ENCODE measurements at places on chromosomes 2 and 18. TPM values are rescaled to one million over a fixed set of nuclear protein-coding genes. Genes with fewer than 3 reads are reported as not detected.
A peak's percentile ranks its signal among the peaks of the same experiment; 100 is the strongest.

Gene IHH
- total RNA-seq, result not detected

Gene CRYBA2
- total RNA-seq, result not detected

GRCh38 chr2:230011617-230012016 lies 57.1 kb downstream of the SLC16A14 start:
- no peaks in the 10 kb centered on the region for H3K36me3 ChIP-seq
- H3K27me3 ChIP-seq, result peaks cover 9% of the 10 kb centered on the region

DNA sequence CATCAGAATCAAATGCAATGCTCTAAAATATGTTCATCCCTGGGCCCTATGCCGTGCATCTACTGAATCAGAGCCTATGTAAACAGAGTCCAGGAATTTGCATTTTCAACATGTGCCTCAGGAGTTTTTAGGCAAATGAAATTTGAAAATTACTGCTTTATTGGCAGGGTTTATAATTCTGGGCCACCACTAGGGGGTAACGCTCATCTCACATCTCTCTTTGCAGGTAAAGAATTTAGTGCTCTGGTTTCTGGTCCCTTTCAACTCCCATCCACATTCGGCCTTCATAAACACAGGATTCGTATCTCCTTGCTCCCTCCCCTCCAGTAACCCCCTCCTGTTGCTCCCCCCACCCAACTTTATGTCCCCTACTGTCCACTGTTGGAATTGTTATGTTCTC lies 49.3 kb downstream of the LYPD6B start:
- no peak overlapping the region for H3K4me3 ChIP-seq
- DNase-seq, result no peak
- no peak overlapping the region for H3K27ac ChIP-seq
- H3K27me3 ChIP-seq, result peaks cover 15% of the 10 kb centered on the region

DNA sequence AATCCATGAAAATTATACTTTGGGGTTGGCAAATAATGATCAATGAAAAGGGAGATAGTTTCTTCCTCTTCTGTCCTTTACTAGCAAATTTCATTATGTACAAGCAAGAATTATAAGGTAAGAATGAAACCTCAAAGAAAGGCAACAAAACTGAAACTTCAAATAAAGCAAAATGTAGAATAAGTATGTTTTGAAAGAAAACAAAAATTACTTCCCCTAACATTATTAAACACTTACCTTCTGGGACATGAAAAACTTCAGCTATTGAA lies 29.4 kb downstream of the THADA start:
- peak overlapping the region; percentile 6 for H3K4me3 ChIP-seq
- no peaks in the 10 kb centered on the region for H3K27me3 ChIP-seq
- H3K36me3 ChIP-seq, result peaks cover 48% of the 10 kb centered on the region

- DNase-seq, result no peak
- peaks cover 3% of the 10 kb centered on the region for H3K27me3 ChIP-seq
- no peak overlapping the region for H3K27ac ChIP-seq
- H3K4me3 ChIP-seq, result no peak overlapping the region
- no peaks in the 10 kb centered on the region for H3K4me1 ChIP-seq
- peaks cover 2% of the 10 kb centered on the region for H3K36me3 ChIP-seq
These were observed 21.7 kb downstream of the ADD2 start for GRCh38 chr2:70746094-70746974.

DNA sequence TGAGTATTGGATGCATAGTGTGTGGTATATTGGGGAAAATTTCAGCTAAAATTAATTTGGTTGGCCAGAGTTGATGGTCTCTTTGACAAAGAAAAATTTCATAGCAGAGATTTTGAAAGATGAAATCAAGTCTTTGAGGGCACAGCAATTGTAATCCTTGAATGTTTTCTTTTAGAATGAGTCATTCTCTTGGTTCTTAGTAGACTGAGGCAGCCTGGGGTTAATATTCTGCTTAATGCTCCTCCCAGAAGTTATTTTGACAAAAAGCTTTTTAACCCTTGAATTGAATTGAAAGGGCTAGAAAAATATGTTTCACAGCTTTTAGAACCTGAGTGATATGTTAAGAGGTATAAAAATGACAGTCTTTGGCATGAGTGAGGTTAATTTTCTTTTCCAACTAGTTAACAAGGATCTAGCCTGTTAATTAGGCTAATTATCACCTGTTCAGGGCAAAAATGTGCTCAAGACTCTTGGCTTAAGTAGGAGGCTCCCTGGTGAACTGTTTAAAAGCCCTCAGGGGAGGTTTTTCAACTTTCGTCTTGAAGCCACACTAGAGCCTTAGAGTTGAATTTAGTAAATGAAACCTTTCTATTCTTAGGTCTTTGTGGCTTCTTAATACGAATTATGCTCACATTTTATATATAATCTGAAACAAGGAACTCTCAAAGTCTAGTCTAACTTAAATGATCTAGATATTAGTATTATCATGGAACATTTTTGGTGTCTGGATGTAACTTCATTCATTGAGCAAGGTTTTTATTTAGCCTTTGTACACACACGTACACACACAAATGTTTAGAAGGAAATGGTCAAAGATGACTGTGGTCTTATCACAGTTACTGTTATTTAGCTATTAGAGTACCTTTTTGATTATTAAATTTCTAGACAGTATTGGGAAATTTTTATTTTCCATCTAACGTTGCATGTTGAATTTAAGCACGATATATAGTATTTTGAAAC lies 272.5 kb downstream of the ZNF407 start:
- H3K36me3 ChIP-seq, result no peaks in the 10 kb centered on the region
- DNase-seq, result no peak
- no peak overlapping the region for H3K4me3 ChIP-seq
- H3K4me1 ChIP-seq, result peaks cover 1% of the 10 kb centered on the region
- H3K27ac ChIP-seq, result no peak overlapping the region

GRCh38 chr2:50535971-50536759 lies 495.8 kb downstream of the NRXN1 start:
- no peak overlapping the region for H3K27ac ChIP-seq
- no peaks in the 10 kb centered on the region for H3K4me1 ChIP-seq
- no peaks in the 10 kb centered on the region for H3K27me3 ChIP-seq
- no peak for DNase-seq
- H3K4me3 ChIP-seq, result no peak overlapping the region
- no peaks in the 10 kb centered on the region for H3K36me3 ChIP-seq
